T-helper 17 cell (primary cell): ENCODE measurements at places on chromosomes 5 and 9. TPM values are rescaled to one million over a fixed set of nuclear protein-coding genes. Genes with fewer than 3 reads are reported as not detected.

DNA sequence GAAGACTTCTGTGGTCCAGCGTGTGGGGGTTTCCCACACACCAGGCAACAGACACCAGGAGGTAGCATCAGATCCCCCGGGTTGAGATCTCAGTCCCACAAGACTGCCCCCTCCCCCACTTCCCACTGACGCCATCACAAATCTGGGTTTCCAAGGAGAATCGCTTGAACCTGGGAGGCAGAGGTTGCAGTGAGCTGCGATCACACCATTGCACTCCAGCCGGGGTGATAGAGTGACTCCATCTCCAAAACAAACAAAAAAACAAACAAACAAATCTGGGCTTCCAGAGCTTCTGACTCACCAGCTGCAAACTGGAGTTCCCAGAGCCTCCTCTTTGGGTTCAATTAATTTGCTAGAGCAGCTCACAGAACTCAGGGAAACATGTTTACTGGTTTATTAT lies 4.7 kb upstream of the GBGT1 start:
- no peaks in the 10 kb centered on the region for H3K36me3 ChIP-seq
- no peak overlapping the region for H3K4me3 ChIP-seq
- H3K27me3 ChIP-seq = peaks cover 6% of the 10 kb centered on the region
- H3K4me1 ChIP-seq = peaks cover 2% of the 10 kb centered on the region
- H3K27ac ChIP-seq = no peak overlapping the region
- DNase-seq = no peak

GRCh38 chr5:81838307-81838906 lies 87.5 kb upstream of the SSBP2 start:
- no peaks in the 10 kb centered on the region for H3K27me3 ChIP-seq
- H3K36me3 ChIP-seq = no peaks in the 10 kb centered on the region
- peaks cover 7% of the 10 kb centered on the region for H3K4me1 ChIP-seq
- H3K4me3 ChIP-seq = no peak overlapping the region
- no peak overlapping the region for H3K27ac ChIP-seq

GRCh38 chr5:59256331-59256730 lies 637.2 kb downstream of the PDE4D start:
- no peak for DNase-seq
- H3K4me1 ChIP-seq = peaks cover 2% of the 10 kb centered on the region
- no peak overlapping the region for H3K4me3 ChIP-seq
- peaks cover 50% of the 10 kb centered on the region for H3K27me3 ChIP-seq
- no peak overlapping the region for H3K27ac ChIP-seq
- H3K36me3 ChIP-seq = peaks cover 2% of the 10 kb centered on the region

DNA sequence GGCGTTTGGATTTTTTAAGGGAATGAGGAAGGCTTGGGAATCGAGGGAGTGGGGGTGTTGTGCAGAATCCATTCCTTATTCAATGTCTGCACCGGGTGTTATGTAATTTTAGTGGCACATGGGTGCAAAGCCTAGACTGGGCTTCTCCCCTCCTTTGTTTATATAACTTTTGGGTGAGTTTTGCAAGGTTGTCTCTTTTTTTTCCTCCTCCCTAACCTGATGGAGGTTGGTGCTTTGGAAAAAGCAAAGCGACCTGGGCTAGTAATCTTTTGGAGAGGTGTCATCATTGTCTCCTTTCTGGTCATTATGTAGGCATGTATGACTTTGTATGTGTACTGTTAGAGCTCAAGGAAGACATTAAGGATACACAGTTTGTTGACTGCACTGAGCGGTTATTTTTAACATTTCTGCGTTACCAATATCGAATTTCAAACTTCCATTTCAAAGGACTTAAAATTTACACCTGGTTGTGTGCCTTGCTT lies 3.1 kb downstream of the SMARCA2 start:
- DNase-seq = no peak
- H3K36me3 ChIP-seq = peaks cover 3% of the 10 kb centered on the region
- peak overlapping the region; percentile 94 for H3K27ac ChIP-seq
- H3K27me3 ChIP-seq = no peaks in the 10 kb centered on the region
- H3K4me1 ChIP-seq = peaks cover 39% of the 10 kb centered on the region
- peak overlapping the region; percentile 95 for H3K4me3 ChIP-seq

DNA sequence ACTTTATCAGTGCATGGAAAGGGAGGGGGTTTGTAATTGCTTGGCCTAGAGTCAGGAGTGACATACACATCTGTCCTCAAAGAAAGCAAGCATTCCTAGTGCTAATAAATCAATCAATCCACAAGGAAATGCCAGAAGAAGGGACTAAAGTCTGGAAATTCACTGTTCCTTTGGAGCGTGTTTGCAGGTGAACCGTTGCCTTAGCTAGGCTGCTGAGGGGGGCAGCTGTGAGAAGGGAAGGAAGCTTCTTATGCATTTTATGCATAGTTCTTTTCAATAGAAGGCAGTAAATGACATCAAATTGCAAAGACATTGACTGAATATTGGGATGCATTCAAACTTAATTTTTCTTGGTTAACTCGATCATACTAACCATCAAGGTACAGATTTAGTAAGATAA lies 1092.5 kb upstream of the SEMA6A start:
- no peak overlapping the region for H3K4me3 ChIP-seq
- H3K27ac ChIP-seq = no peak overlapping the region
- DNase-seq = no peak
- H3K27me3 ChIP-seq = no peaks in the 10 kb centered on the region
- no peaks in the 10 kb centered on the region for H3K36me3 ChIP-seq

DNA sequence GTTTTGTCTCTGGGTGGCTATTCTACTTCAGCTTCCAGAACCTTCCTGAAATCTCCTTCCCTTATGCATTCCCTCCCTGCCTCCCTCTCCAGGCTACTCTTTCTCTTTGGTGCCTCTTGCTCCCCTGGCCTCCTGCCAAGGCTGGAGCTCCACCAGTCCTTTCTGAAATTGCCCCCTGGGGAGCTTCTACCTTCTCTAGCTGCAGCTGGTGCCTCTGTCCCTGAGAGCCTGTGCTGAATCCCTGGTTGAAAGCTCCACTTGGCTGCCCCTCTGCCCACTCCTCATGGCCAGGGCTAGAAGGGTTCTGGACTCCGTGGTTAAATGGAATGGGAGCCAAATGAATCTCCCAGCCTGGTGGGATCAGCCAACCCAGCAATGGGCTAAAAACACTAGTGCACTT lies 80.1 kb downstream of the COL15A1 start:
- H3K27me3 ChIP-seq = no peaks in the 10 kb centered on the region
- no peak overlapping the region for H3K27ac ChIP-seq
- peaks cover 19% of the 10 kb centered on the region for H3K4me1 ChIP-seq
- no peak for DNase-seq
- no peaks in the 10 kb centered on the region for H3K36me3 ChIP-seq
- no peak overlapping the region for H3K4me3 ChIP-seq

DNA sequence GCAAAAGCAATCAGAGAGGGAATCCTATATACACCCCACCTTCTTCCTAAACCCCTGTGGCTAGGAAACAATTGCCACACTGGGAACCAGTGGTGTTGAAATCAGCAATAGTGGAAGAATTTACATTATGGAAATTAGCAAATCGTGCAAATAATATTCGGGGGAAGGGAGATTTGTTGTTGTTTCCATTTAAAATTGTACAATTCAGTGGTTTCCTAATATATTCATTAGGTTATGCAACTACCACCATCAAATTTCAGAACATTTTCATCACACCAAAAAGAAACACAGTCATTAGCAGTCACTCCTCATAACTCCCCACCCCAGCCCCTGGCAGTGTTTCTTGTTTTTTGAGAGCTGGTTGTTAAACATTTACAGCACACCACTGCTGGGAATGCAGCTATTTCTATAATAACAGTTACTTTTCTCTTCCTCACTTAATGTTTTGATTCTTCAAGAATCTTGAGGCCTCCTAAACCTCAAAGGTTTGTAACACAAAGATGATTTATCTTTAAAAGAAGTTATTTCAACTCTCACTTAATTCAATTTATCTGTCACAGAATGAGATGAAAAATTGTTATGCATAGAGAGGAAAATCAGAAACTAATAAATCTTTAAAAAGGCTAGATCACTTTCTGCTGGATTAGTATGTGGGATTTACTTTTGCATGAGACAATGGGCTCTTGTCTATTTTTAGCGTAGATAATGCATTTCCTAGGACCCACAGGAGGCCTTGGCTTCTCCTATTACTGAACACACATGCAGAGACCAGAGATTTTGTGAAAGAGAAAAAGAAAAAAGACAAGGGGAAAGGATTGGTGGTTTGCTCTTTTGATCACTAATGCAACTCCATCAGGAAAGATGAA lies 91.8 kb upstream of the DAPK1 start:
- H3K4me1 ChIP-seq = no peaks in the 10 kb centered on the region
- no peaks in the 10 kb centered on the region for H3K36me3 ChIP-seq
- no peak overlapping the region for H3K27ac ChIP-seq
- H3K27me3 ChIP-seq = no peaks in the 10 kb centered on the region
- H3K4me3 ChIP-seq = no peak overlapping the region

DNA sequence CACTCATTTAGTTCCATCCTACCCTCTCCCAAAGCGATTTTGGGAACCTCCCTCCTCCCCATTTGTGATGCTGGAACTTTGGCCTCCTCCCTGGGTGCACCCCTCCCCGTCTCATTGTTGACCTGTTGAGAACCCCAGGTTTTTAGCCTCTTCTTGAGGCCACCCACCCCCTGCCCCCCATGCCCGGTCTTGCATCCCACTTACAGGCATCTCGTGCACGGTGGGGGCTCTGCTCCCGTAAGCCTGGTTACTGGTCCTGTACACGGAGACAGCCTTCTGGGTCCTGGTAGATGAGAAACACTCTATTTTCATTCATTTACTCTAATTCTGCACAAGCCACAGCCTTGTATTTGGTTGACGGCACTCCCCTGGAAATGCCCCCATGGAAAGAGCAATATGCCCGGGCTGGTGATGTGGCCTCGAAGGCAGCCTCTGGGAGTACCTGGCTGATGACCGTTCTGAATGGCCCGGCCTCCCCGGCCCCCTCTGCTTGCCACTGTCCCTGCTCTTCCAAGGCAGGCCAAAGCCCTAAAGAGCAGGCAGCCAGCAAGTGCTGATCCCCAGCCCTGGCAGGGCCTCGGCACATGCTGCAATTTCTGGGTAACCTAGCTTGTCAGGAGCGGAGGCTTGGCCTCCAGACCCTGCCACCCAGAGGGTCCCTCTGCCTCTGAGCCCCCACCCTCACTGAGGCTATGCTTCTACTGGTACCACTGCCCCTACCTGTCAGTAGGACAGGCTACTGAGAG lies 1.9 kb upstream of the MRPS2 start:
- peaks cover 7% of the 10 kb centered on the region for H3K4me1 ChIP-seq
- peaks cover 8% of the 10 kb centered on the region for H3K27me3 ChIP-seq
- H3K27ac ChIP-seq = no peak overlapping the region
- no peaks in the 10 kb centered on the region for H3K36me3 ChIP-seq

The TSSK1B gene
- total RNA-seq = not detected
